ENCODE measurements at places on chromosomes 12 and 14.

GRCh38 chr14:102923201-102923924 is 900 bp downstream of the AMN start:
- no peak for DNase-seq

DNA sequence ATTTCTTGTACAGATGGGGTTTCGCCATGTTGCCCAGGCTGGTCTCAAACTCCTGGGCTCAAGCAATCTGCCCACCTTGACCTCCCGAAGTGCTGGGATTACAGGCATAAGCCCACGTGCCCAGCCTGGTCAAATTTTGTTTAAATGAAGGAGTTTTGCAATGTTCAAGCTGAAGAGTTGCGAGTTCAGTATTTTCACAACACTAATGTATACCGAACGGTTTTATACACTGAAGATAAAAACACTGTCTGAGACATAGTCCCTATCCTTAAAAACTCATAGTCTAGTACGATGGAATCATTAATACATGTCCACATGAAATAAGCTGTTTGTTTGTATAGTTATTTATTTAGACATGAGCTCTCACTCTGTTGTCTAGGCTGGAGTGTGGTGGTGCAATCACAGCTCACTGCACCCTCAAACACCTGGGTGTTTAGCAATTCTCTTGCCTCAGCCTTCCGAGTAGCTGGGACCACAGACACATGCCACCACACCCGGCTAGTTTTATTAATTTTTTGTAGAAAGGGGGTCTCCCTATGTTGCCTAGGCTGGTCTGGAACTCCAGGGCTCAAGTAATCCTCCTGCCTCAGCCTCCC is 15.4 kb downstream of the TRAPPC6B start:
- no peak for DNase-seq

DNA sequence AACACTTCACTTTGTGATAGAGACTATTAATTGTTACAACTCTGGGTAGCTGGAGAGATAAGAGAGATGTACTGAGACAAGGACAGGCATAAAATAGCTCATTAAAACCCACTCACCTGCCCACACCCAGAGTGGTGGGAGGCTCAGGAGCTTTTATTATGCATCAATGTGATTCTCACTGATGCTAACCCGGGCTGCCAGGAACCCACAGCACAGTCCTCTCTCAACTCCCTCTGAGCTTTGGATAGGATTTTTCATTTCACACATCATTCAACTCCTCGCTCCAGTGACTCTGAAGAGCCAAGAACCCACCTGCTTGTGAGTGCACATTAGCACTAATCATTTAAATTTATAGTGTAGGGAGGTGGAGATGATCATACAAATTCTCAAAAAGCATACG is 827.9 kb downstream of the FLRT2 start:
- no peak for DNase-seq

GRCh38 chr14:31265701-31266398 is 58.3 kb upstream of the HECTD1 start:
- no peak for DNase-seq

DNA sequence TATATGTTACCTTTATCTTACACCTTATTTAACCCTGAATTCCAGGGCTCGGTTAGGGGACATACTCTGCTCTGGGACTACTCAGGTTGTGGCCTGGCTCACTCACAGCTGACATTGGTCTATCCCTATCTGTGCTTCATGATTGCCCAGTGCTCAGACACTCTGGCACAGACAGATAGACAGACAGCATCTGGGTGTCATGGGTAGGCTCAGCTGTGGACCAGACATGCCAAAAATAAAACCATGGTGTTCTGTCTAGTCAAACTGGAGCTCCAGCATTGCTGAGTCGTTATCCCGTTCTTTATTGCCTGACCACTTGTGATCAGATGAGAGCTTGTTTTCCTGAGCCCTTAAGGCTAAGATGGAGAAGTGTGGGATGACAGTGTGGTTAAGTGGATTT is 29.0 kb downstream of the FBXW8 start:
- DNase-seq = no peak

GRCh38 chr12:19572920-19573558 is 133.7 kb downstream of the AEBP2 start:
- no peak for DNase-seq

DNA sequence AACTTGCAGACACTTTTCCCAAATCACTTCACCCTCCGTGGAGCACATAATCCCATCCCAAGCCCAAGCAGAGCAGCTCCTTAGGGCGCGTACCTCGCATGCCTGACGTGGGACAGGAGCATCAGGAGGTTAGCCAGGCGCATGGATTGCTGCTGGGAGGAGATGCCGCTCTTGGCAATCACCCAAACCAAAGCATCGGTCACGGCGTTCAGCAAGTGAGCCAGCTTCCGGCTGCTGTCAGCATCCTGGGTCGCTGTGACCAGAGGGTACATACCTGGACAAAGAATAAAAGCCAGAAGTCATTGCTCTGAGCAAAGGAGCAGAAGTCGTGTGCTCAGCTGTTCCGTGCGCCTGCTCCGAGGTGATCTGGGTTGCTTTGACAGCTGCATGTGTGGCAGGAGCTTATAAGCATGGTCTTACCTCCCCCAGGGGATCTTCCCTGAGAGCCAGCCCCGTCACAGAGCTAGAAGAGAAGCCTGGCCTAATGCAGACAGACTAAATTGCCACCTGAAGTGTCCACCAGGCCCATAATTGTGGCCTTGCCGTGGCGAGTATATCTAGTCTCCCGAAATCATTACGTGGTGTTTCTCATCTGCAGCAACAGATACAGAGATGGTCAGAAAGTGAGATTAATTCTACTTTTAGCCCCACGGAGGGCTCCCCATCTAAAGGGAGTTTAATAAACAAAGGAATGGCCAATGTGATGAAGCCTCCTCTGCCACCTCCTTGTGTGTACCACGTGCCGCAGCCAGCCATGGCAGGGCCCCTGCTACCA is 59.1 kb downstream of the ESR2 start:
- DNase-seq = no peak

DNA sequence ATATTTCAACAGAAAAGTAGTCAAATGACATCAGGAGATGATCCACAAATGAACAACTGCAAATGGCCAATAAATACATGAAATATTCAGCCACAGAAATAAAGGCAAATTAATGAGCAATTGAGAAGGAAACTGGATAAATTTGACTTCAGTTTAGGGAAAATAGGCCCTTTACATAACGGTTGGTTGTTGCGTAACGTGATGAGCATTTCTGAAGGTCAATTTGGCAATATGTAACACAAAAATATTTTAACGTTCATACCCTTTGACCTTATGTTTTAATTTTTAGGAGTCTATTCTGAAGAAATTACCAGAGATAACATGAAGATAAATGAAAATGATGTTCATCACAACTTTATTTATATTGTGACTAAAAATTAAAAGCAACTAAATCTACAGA is 14.7 kb upstream of the MSRB3 start:
- no peak for DNase-seq

- no peak for DNase-seq
Measured at GRCh38 chr12:54040148-54040494, 7.3 kb downstream of the HOXC5 start.

DNA sequence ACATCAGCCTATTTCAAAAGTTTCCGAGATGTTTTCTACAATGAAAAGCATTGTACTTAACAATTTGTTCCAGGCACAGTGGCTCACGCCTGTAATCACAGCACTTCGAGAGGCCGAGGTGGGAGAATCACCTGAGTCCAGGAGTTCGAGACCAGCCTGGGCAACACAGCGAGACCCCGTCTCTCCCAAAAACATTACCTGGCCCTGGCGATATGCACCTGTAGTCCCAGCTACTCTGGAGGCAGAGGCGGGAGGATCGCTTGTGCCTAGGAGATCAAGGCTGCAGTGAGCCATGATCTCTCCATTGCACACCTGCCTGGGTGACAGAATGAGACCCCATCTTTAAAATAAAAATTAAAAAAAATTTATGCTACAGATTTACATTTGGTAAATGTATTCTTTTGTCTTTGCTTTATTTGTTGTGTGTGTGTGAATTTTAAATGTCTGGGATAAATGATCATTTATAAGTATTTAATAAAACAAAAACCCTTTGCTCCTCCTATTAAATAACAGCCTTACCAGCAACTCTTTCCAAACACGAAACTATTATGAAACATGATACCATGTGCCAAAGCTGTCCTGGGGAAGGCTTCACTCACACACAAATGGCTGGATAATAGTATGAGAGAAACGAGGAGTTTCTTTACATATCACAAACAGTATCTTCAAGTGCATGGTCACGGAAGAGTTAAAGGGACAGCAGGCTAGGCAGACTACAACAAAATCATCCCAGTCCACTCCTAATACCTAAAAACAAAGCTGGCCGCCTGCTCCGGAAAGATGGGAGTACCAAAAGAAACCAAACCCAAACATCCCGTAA is 1.1 kb downstream of the ATXN3 start:
- no peak for DNase-seq

DNA sequence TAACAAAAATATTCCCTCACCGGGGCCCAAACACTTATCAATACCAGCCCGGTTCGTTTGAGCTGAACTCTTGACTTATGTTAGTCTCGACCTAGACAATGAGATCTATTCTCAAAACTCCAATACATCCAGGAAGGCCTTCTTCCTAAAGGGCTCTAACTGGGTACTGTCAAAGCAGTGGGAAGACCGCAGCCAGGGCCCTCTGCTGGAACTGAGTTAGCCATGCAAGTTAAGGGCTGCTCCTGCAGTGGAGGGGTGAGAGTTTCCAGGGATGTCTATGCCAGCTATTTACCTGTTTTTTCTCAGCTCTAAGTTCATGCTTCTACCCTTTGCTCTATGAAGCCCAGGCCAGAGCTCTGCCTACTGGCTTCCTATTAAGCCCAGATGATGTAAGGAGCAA is 348.8 kb downstream of the GXYLT1 start:
- no peak for DNase-seq

DNA sequence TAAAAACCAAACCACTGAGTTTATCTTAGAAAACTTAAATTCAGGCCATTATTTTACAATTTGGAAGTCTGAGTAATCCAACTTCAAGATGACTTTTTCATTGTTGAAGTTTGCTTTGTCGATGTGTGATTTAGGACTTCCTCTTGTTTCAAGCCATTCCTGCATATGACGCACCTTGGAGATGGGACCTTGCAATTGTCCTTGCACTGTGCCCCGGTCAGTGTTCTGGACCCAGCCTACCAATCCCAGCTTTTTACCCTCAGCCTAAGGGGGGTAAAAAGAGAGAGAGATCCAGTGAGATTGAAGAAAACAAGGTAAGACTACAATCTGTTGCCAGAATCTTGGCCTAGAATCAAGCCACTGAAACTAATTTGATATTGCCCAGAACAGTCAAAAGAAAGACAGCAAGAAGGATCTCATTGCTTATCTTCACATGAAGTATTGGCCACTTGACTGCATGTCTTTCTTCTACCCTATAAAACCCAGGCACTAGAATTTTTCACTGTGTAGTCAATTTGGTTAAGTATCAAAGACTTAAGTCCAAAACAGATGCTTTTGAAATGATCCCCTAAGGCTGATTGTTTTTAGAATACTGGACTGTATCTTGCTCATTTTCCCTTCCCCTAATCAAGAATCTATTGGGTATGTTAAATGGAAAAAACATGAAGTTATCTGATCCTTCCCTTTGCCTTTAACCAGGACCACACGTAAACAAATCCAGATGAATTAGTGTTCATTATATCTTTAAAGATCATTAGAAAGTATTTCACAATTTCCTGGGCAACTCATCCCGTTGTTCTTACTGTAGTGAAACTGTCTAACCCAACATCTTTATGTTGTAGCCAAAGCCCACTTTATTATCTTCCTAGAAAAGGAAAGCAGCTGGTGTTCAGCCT is 2.4 kb upstream of the MLH3 start:
- no peak for DNase-seq

DNA sequence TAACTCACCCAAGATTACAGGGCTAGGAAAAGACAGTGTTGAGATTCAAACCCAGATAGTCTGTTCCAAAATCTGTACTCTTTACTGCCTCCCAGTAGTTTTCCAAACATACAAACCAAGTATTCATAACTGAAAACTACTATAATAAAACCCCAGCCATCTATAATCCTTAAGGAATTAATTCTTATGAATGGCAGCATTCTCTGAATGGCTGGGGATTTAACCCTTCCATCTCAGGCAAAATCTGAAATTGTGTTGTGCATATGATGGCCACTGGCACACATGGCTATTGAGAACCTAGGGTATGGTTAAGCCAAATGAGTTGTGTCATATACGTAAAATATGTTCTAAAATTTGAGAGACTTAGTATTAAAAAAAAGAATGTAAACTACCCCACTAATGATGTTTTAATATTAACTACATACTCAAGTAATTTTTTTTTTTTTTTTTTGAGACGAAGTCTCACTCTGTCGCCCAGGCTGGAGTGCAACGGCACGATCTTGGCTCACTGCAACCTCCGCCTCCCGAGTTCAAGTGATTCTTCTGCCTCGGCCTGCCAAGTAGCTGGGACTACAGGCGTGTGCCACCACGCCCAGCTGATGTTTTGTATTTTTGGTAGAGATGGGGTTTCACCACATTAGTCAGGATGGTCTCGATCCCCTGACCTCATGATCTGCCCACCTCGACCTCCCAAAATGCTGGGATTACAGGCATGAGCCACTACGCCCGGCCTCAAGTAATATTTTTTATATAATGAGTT is 16.7 kb downstream of the PPP1R13B start:
- DNase-seq = no peak

GRCh38 chr14:55968741-55969140 is 149.5 kb upstream of the PELI2 start:
- DNase-seq = no peak

DNA sequence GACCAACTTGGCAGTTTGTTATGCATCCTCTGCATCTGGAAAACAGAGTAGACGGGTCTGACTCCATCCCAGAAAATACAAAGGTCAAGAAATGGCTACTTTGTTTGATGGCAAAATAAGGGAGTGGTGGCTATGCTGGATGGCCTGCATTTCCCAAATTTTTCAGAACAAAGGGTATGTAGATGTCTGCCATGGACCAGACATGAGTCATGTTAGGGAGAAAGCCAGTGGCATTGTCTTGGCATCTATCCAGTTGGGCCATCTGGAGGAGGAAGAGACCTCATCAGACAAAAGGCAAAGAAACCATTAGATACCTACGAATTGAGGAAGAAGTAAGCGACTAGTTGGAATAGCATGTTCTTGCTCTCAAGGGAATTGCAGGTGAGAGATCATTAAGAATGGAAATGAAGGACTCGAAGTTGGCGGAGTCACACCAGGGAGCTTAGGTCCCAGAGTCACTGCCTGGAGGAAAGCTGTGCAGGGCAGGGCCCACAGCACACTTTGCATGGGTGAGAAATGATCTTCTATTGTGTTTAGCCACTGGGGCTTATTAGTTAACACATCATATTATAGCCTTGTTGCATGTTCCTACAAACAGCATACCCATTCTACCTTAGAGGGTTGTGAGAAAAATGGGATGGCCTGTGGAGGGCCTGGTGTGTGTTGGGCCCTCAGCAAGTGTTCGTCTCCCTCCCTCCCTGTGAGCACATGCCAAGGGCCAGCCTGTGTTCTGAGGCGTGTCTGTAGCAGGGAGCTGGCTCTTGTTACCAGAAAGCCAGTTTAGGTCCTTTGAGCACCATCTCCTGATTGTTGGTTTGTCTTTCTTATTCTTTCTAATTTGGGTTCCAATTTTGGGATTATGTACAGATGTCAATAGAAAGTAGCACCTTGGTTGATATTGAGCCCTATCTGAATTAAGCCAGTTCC is 119.4 kb downstream of the KTN1 start:
- no peak for DNase-seq

GRCh38 chr14:51957950-51958349 is 31.4 kb upstream of the RTRAF start:
- no peak for DNase-seq
